Activated naive CD4-positive, alpha-beta T cell (primary cell): ENCODE measurements at places on chromosomes 1 and 21.

GRCh38 chr1:119136401-119136800 is 4.1 kb downstream of the WARS2 start:
- no peak for DNase-seq

DNA sequence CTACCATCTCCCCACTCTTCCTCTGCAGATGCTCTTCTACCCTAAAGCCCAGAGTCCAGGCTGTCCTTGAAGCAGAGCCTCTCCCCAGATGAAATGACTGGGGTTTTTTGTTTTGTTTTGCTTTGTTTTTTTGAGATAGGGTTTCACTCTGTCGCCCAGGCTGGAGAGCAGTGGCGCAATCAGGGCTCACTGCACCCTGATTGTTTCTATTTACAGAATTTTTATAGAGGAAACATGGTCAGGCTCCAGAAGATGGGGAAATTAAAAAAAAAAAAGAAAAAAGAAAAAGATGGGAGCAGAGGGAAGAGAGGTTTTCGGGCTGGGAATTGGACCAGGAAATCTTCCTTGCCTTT is 43.7 kb upstream of the ZNF281 start:
- no peak for DNase-seq

DNA sequence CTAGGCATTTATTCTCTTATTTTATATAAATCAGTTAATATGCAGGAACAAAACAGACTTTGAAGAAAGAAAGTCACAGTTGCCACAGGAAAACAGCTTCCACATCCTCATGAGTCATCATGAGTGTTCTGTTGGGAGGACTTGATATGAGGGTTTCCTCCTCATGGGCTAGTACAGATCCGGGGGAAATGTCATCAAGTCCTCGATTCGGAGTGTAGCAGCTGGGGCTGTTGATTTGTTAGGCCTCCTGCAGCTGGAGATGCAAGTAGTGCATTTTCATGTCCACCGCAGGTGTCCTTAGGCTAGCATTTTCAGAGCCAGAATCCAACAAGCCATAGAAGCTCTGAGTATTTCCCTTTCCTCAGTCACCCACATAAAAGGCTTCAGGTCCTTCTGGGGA is 36.7 kb downstream of the ADAM30 start:
- no peak for DNase-seq

DNA sequence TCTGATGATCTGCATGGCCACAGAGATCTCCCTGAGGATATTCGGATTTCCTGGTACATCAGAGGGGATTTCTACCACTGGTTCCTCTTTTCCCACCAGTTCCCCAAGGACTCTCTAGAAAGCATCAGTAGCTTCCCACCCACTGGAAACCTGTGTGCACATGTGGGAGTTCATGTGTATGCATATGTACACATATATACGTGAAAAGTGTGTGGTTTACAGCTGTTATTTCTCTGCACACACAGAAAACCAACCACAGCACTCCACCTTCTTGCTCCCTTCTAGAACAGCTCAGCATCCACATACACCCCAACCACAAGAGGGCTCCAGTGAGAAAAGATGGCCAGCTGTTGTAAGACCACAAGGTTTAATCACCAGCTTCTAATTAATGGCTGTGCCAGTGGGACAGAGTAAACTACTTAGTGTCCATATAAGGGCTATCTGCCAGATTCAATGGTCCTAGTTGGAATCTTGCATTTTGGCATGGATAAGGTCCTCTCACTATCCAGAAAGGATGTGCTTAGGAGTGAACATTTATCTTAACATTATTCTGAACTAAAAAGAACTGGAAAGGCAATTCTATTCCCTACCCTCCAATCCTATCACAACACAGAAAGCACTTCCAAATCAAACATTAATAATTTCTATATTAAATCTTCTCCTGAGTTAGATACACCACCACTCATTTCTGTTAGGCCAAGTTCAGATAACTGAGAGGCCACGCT is 24.1 kb downstream of the GPR3 start:
- DNase-seq: no peak

DNA sequence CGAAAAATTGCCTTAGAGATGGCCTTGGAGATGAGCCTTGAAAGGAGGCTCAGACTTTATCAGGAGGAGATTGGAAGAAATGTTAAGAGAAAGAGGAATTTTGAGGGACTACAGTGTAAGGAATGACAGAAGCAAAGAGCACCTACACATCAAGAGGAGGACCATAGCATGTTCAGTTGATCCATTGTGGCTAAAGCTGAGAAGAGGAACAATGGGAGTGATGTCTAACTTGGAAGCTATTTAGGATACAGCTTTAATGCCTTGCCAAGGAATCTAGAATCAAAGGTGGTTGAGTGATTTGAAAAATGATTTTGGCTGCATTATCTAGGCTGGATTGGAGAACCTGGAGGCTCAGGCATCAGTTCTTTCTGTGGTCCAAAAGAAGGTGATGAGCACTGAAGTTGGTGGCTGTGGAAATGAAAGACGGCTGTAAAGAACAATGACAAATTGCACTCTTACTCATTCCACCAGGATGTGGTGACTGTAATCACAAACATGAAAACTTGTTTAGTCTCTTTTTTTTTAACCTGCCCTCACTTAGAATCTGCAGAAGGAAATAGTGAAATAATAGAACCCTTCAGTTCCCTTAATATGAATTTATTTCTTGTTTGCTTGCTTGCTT is 11.3 kb downstream of the FAM20B start:
- DNase-seq: no peak

- DNase-seq: no peak
These were observed 203.4 kb downstream of the TNR start for GRCh38 chr1:175539986-175540385.

- no peak for DNase-seq
These were observed 17.0 kb downstream of the KLHDC8A start for GRCh38 chr1:205339717-205340116.

DNA sequence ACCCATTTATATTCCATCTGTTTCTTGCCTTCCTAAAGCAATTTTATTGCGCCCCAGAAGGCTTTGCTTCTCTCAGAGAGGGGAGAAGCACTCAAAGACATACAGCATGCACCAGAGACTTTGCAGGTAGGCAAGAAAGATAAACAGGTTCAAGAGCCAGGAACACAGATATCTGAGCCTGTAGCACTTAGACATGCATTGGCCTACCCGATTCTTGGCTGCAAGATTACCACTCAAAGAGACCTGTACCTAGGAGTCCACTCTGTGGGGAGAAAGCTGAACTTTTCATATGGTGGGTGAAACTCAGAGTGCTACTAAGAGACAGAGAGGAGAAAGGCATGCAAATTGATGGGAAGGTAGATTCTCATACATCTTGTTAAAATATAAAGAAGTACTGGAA is 609.4 kb upstream of the PKN2 start:
- DNase-seq: no peak

DNA sequence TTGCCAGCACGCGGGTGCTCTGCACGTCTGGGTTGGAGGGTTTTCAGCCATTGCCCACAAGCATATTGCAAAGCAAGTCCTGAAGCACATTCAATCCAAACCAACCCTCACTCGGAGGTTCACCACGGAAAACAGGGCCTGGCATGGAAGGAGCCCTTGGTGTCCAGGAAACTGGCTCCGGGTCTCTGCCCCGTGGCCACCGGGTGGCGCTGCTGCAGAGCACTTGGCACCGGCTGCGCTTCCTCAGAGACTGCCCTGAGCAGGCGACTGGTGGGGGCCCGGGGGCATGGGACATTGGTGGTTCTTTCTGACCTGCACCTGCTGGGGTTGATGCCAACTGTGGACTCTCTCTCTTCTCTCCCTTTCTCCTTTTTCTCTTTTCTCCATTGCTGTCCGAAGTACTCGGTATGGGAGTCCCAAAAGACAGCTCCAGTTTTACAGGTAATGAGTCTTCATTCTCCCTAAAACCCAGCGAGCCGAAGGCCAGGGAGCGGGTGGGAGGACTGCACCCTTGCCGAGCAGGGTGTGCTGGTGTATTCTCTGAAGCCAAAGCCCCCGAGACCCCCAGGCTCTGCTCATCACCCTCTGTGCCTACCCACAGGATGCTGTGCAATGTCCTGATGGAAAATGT is 4.1 kb upstream of the KCNAB2 start:
- DNase-seq: peak; percentile 4

GRCh38 chr1:166221316-166221715 is 54.5 kb upstream of the FAM78B start:
- DNase-seq: no peak

DNA sequence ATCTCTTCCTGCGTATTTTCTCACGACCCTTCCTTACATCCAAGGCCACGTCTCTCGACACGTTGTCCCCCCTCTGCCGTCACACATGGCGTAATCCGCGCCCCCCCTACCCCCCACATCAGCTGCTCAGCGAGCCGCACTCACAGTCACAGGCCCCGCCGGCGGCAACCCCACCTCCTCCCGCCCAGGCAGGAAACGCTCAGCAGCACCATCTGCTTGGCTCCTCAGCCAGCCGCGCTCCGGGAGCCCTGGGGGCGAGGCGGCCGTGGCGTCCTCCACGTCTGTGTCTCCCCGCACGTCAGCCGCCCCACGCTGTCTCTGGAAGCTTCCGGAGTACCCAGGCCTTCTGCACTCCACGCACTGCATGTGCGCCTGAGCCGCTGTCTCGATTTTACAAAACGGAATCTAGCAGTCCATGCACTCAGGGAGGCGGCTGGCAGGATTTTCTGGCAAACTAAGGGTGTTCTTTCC is 64.6 kb downstream of the SIK1 start:
- DNase-seq: peak; percentile 74

DNA sequence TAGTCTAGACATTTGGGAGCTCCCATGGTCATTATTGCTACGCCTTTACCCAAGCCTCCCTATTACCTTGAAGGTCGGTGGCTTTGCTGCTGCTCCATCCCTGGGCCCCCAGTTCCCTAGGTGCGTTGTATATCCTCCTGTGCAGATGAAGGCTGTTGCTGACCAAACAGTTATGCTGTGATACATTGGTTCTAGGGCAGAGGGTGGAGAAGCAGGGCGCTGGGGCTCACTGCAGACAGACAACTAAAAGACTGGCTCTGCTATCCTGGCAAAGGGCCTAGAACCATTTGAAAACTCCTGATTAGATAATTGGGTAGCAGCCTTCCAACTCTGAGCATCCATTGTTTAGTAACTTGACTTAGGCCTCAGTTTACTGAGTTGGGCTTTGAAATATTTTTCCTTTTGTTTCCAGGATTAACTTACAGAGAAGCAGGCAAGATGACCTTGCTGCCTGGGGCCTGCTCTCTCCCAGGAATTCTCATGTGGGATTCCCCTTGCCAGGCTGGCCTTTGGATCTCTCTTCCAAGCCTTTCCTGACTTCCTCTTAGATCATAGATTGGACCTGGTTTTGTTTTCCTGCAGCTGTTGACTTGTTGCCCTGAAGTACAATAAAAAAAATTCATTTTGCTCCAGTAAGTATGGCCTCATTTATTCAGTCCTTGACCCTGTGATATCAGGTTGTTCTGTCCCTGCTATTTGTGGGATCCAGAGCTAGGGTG is 15.5 kb downstream of the CHI3L2 start:
- no peak for DNase-seq

- DNase-seq: no peak
These were observed 105.6 kb downstream of the PLPP3 start for GRCh38 chr1:56473582-56474270.

GRCh38 chr1:32666901-32667566 is 16.0 kb downstream of the RBBP4 start:
- DNase-seq: no peak

- no peak for DNase-seq
These were observed 22.3 kb downstream of the NAV1 start for GRCh38 chr1:201561195-201561564.

DNA sequence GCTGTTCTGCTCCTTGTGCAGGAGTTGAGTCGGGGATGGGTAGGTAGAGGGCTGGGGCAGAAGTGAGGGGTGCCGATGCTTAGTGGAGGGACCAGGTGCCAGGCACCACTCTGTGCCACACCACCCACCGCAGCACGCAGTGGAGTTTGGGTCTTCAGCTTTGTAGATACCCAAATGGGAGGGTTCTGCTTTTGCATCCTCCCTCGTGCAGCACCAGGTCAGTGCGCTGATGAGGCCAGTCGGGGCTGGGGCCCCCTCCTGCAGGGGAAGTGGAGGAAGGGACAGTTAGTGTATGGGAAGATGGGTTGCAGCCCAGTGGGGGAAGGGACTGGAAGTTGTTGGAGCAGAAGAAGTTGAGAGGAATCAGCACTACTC is 244.0 kb downstream of the RHOU start:
- DNase-seq: no peak

DNA sequence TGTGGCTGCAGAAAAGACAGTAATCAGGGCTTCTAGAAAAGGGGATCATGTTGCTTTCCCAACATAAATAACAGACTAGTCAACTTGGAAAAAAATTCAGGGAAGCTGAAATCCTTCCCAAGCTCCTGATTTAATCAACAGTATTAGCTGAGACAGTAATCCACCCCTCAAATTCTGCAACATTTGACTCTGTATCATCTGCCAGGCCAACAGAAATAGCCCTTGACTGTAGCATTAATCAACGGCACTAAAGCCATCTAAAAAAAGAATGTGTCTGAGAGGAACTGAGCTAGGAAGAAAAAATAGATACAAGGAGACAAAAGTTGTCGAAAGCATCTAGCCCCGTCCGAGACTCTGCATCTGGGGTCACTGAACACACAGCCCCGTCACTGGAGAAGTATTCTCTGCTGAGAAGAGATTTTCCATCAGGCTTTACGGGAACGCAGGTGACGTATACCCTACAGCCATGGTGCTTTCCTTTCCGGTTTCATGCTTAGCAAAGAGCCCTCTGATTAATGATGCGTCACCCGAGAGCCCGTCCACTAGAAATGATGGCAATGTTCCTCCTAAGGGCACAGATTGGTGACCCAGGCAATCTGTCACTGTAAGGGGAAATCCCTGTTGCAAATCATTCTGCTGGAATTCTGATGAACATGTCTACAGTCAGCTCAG is 42.1 kb upstream of the TP53BP2 start:
- DNase-seq: no peak

DNA sequence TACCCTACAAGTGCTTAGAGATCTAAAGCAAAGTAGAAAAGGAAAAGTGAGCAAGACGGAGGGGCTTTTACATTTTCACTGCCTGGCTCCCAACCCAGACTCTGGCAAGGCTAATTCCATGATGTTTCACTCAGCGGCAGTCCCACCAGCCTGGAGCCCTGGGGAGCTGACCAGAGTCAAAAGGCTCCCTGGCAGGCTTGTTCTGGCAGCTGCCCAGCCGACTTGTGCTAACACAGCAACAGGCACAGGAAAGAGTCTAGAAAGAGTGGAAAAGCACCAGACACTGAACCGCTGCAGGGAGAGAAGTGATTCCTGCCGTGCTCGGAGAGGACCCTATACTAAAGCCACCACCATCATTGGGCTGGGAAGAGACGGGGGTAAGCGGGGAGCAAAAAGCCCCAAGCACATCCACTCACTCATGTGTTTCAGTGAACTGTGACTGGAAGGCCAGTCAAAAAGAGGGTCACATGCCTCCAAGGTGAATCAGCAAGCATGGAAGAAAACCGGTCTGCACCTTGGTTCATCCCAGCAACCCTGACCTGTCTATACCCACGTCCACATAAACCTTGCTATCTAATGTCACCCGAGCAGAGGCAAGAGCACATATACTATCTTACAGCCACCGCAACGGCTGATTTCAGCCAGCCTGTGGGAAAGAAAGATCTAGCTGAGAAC is 8.0 kb downstream of the SMIM12 start:
- no peak for DNase-seq

GRCh38 chr1:117030271-117030877 is 28.8 kb downstream of the CD101 start:
- DNase-seq: no peak
